Foreskin keratinocyte (primary cell): ENCODE measurements at places on chromosomes 3 and 15. TPM values are rescaled to one million over a fixed set of nuclear protein-coding genes. Genes with fewer than 3 reads are reported as not detected.

Gene CORO2B
- total RNA-seq: 0.46 and 0.68 TPM in 2 replicates

Gene ATP11B
- total RNA-seq: 45.3 and 46.0 TPM in 2 replicates

Gene CCDC174
- total RNA-seq: 12.3 and 13.0 TPM in 2 replicates

Gene TKT
- total RNA-seq: 537 and 542 TPM in 2 replicates

Gene SH2D7
- total RNA-seq: not detected in 2 replicates

DNA sequence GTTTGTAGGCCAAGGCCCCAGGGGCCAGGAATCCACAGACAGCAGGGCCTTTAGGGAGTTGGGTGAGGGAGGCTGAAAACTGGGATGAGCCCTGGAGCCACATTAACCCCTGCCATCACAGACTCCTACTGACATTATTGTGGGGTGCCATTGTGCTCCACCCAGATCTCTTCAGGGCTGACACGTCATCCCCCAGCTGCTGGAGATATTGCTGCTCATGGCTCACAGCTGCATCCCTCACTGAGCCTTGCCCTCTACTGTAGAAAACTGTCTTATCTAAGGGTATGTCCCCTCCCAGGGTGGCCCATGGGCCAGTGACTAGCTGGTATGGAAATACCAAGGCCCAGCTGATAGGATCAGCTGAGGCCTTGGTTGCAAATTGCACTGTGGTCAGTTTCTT is 87.3 kb upstream of the PRR23C start:
- no peak for DNase-seq

DNA sequence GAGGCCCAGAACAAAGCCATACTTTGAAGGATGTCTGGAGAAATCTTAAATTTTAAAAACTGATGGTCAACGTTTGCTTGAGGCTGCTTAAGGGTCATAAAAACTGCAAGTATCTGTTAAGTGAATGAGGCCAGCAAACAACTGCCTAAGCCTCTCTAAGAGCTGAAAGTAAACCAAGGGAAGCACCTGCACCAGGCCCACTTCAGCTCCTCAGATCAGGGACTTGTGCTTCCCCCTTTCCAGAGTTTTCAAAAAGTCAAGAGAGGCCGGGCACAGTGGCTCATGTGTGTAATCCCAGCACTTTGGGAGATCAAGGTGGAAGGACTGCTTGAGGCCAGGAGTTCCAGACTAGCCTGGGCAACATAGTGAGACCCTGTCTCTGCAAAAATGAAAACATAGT is 9.1 kb downstream of the FBXL22 start:
- no peak for DNase-seq

DNA sequence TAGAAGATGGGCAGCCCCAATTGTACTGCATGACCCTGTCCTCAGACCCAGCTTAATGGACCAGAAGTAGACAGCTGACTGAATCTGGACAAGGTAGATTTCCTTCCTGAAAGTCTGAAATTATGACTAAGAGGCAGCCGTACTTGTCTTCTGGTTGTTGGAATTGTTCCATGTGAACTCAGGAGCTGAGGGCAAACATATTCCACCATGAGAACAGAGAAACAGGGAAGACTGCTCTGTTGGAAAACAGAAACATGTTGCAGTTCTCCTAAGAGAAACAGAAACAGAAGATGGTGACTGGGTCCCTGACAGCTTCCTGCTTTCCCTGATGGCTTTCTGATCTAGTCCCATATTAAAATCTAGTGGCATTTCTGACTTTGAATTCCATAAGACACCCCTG is 24.1 kb downstream of the POPDC2 start:
- DNase-seq: peak; percentile 50

DNA sequence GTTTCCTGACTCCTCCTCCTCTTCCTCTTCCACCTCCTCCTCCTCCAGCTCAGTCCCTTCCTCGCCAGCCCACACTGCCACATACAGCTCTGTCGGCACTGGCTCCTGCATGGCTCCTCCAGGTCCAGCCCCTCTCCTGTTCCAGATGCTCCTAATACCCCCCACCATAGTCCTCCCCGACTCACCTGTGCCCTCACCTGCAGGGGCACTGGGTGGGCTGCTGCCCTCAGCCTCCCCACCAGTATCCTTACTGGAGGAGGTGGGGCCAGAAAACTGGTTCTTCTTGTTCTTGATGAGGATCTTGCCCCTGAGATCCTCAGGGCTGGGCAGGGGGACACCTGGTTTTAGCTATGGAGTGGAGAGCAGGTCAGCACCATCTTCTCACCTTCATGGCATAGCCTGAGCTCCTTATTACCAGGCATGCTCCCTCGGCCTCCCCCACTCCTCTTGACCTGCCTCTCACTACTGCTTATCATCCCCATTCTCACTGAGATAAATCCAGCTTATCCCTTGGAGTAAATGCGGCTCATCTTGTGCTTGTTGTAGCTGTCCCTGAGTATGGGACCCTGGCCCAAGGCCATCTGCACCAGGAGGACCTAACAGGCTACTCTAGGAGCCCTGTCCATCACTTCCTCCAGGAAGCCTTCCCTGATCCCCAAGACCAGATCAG is 11.0 kb downstream of the PLCB2 start:
- DNase-seq: no peak

GRCh38 chr3:126509597-126510307 is 7.8 kb downstream of the UROC1 start:
- no peak for DNase-seq

DNA sequence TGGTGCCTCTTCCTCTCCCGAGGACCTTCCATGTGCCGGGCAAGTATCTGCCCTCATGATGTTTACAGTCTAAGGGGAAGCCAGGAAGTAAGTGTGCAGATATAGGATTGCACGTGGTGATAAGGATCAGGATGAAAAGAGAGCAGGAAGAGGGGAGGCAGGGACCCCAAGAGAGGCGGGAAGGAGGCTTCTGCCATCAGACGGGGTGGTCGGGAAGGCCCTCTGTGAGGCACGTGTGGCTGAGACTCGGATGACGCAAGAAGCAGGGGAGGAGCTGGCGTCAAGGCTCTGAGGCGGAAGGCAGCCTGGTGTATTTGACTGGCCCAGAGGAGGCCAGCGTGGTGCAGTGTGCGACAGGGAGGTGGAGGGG is 762 bp upstream of the IQSEC1 start:
- DNase-seq: no peak

GRCh38 chr3:170360916-170361315 is 3.4 kb downstream of the SKIL start:
- no peak for DNase-seq

DNA sequence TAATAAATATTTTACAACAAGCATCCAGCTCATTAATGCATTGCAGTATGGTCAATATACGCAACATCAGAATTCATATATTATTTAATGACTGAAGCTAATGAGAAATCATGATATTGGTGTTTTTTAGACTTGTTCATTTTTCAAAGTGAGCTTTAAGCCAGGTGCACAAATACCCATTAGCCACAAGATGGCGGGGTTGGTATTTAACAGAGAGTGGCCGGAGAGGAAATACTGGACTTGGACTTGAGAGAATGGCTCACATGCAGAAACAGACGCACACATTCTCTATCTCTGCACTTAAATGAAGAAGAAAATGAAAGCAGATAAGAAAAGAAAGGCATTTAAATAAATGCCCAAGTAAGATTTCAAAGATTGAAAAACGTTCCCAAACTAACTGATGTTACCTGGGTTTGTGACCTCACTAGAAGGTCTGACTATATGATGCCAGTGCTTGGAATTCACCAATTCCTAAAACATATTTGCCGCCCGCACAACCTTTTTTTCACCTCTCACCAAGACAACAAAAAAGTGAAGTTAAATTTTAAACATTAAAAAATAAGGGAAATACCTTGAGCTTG is 21.2 kb upstream of the CRBN start:
- DNase-seq: peak; percentile 40

DNA sequence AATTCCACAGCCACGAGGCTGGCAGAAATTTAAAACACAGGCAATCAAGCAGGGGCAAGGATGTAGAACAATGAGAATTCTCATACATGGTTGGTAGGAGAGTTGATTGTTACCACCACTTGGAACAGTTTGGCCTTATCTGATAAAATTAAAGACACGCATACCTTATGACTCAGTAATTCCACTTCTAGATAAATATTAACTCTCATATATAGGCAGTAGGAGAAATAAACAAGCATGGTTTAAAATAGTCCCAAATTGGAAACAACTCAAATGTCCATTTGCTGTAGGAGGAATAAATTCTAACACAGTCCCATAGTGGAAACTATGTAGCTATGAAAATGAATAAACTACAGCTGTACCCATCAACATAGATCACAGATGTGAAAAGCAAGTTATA is 42.3 kb upstream of the USP3 start:
- DNase-seq: no peak

DNA sequence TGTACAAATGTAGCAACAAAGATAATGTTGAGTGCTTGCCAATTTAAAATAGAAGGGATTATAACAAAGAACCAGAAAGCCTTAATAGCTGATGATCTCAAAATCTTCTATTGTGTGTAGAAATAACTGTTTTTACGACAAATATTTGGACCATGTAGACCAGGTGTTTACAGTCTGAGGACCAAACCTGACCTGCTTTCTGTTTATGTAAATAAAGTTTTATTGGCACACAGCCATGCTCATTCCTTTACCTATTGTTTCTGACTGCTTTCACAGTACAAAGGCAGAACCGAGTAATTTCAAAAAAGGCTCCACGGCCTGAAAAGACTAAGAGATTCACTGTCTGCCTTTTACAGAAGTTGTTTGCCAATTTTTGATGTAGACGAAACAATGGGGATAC is 91.8 kb downstream of the GOLIM4 start:
- DNase-seq: no peak

DNA sequence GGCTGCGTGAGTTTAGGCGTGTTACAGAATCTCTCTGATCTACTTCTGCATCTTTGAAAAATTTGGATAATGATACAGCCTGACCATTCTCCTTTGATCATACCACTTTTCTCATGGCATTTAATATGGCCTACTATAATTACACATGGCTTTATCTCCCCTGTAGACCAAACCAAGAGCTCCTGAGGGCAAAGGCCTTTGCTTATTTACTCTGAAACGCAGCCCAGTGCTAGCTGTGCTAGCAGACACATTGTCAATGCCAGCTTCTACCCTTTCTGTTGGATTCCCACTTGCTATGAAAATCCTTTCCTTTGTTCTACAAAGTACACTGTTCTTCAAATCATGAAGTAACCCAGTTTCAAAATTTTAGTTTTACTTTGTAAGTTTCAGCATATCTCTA is 16.5 kb upstream of the VGLL4 start:
- no peak for DNase-seq

DNA sequence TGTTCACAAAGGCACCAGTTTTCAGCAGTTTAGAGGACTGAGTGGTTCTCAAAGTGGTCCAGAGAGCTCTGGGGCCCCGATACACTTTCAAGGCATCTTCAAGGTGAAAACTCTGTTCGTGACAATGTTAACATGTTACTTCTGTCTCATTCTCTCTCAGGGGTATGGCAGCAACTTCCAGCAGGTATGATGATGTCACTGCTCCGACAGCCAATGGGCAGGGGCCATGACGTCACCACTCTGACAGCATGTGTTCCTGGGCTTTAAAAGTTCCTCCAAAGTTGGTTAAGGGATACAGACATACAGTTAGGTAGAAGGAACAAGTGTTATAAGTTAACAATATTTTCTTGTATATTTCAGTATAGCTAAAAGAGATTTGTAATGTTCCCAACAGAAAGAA is 87.9 kb downstream of the KLF15 start:
- no peak for DNase-seq

DNA sequence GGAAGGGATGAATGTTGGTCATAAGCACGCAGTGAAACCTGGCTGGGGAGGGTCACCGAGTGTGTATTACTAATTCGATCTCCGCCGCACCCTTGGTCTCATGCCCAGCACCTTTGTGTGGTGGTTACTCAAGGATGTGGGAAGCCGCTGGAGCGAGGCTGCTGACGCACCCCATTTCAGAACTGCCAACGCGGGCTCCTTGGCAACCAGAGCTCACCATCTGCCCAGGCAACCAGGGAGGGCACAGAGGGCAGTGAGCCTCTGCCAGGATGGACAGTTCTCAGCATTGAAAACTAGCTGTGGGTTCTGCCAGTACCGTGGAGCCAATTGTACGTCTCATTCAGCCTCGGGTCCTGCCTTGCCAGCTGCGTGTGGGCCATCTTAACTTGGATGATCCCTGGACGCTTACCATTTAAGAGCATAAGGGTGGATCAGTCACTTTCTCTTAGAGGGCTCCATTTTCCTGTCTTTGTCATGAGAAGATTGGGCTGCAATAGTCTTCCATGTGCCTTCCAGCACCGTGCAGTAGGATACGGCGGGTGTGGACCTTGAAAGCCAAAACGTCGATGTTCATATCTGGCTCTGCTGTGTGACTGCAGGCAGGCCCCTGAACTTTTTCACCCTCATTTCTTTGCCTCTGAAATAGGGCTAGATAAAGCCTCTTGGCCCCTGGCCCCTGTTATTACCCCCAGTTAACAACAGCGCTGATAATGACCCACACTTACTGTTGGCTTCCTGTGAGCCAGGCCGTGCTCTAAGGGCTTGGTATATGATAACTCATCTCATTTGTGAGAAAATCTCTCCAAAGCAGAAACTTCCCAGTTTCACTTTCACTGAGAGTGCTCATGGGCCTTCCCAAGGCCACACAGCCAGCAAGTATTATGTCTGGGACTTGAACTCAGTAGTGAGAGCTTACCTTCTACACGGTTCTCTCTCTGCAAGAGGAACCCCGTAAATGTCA is 238.8 kb downstream of the OPA1 start:
- DNase-seq: peak; percentile 90

DNA sequence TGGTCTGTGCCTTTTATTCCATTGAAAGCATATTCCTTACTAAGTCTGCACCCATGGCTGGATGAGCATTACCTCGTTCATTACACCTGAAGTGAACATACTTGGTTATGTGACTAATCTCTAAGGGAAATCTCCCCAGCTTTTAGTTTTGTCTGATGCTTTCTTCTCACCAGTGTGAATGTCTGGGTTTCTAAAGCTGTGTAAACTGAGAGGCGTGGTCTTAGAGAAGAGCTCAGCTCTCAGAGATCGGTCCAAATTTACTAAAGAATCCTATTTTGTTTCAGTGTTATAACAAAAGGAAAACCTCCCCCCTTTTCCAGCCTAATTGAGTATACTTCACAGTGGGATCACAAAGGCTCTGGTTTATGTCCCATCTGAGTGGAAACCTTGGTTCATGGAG is 352.3 kb downstream of the PTPRG start:
- no peak for DNase-seq

GRCh38 chr15:52256930-52257733 is 38.5 kb downstream of the MYO5C start:
- DNase-seq: no peak

DNA sequence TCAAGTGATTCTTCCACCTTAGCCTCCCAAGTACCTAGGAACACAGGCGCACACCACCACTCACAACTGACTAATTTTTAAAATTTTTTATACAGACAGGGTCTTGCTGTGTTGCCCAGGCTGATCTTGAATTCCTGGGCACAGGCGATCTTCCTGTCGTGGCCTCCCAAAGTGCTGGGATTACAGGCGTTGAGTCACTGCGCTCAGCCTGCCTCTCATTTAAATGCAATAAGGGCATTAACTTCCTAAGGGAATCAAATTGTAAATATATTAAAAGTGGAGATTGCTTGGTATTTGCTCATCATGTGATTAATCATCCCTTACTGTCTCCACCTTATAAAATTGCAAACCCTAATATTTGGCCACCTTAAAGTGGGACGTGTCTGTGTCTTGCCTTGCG is 65.2 kb downstream of the PGPEP1L start:
- no peak for DNase-seq
